Upper lobe of left lung (tissue), 6 donors: ENCODE measurements at places on chromosomes 4 and X. TPM values are rescaled to one million over a fixed set of nuclear protein-coding genes. Genes with fewer than 3 reads are reported as not detected.

The ZFP42 gene
- total RNA-seq = 0.40 TPM

The RAB41 gene
- total RNA-seq = not detected

The IL13RA2 gene
- total RNA-seq = 1.0 TPM

The ADAMTS3 gene
- total RNA-seq = 5.2 TPM

The GNRHR gene
- not detected for total RNA-seq

- H3K4me1 ChIP-seq = no peaks in the 10 kb centered on the region
- no peak for DNase-seq
- H3K27ac ChIP-seq = no peak overlapping the region
- no peak overlapping the region for H3K4me3 ChIP-seq
These were observed 271.5 kb downstream of the NR3C2 start for GRCh38 chr4:148170408-148171365.

GRCh38 chrX:67558267-67558666, 14.4 kb downstream of the AR start:
- no peak overlapping the region for H3K4me3 ChIP-seq
- H3K4me1 ChIP-seq = no peaks in the 10 kb centered on the region
- no peak for DNase-seq
- H3K36me3 ChIP-seq = no peaks in the 10 kb centered on the region
- no peaks in the 10 kb centered on the region for H3K27me3 ChIP-seq

GRCh38 chr4:38306482-38307071, 346.4 kb downstream of the PTTG2 start:
- no peak for DNase-seq
- no peak overlapping the region for H3K4me3 ChIP-seq
- H3K4me1 ChIP-seq = no peaks in the 10 kb centered on the region
- no peaks in the 10 kb centered on the region for H3K36me3 ChIP-seq

DNA sequence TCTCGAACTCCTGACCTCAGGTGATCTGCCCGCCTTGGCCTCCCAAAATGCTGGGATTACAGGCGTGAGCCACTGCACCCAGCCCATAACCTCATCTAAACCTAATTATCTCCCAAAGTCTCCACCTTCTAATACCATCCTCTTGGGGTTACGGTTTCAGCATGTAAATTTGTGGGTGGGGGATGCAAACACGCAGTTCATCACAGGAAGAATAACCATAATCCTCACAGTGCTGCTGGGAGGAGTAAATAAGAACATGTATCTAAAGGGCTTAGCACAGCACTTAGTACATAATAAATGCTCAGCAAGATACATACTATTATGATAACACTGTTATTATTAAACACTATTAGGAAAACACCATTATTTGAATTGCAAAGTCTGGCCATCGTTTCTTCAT, 116.4 kb downstream of the CORIN start:
- DNase-seq = no peak
- no peaks in the 10 kb centered on the region for H3K27me3 ChIP-seq
- H3K36me3 ChIP-seq = no peaks in the 10 kb centered on the region
- no peak overlapping the region for H3K4me3 ChIP-seq

DNA sequence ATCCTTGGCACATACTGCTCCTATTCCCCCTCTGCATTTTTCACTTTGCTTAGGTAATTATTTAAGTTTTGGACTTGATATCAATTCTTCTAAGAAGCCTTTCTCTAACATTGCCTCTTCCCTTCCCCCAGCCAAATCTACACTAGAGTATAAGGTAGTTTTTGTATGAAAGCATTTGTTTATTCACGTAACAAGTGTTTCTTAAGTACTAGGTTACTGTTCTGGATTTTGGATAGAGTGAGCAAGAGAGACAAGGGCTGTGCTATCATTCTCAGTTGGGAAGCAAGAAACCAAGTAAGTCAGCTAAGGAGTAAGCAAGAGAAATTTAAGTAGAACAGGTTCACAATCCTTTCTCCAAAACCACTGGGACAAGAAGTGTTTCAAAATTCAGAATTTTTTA, 55.9 kb upstream of the HHIP start:
- no peak for DNase-seq
- no peak overlapping the region for H3K27ac ChIP-seq
- H3K4me1 ChIP-seq = no peaks in the 10 kb centered on the region
- no peaks in the 10 kb centered on the region for H3K36me3 ChIP-seq
- H3K4me3 ChIP-seq = no peak overlapping the region
- no peaks in the 10 kb centered on the region for H3K27me3 ChIP-seq

DNA sequence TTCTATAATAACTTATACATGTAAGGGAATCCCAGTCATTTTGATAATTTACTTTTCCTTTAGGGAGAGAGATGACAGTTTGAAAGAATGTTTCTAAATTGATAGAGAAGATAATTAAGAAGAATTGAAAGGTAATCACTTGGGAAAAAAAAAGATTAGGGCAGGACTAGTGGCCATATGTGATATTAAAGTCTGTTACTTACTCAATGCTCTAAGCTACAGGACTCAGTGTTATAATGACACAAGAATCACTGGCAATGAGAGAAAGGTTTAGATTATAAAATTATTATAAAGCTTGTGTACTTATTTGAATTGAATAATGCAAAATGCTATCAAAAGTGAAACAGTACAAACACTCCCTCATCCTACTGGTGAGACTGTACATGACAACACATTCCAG, 265.3 kb downstream of the BANK1 start:
- no peak overlapping the region for H3K4me3 ChIP-seq
- H3K4me1 ChIP-seq = no peaks in the 10 kb centered on the region
- H3K27me3 ChIP-seq = no peaks in the 10 kb centered on the region
- no peaks in the 10 kb centered on the region for H3K36me3 ChIP-seq
- H3K27ac ChIP-seq = no peak overlapping the region

DNA sequence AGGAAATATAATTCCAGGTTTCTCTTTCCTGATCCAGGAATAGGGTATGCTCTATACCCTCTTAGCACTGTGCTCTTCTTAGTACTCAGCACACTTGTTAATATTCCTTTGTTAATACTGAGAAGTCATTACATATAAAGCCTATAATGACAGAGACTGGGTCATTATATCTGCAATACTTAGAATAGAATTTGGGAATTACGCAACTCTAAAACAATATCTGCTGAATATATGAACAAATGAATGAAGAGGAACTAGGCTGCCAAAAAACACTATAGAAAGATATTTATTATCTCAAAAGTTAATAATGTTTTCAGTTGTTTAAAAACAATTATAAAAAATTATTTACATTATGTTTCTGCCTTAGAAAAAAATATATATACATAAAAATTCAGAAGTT, 36.4 kb upstream of the ANKRD50 start:
- no peak overlapping the region for H3K27ac ChIP-seq
- DNase-seq = no peak
- no peak overlapping the region for H3K4me3 ChIP-seq

DNA sequence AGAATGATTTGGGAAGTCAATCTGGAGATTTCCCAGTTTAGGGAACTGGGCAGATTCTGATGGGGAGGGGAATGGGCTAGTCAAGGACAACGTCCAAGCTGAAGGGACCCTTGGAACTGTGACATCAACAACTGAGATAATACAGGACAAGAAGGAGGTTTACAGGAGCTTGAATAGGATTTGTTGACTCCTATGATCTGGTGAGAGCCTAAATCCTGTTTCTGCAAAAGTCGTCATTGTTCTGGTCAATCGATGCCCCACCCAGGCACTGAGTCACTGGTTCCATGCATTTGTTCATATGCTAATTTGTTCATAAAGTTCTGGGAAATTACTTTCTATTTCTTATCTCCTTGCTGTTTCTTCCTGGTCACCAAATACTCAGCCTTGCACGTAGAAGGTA, 15.3 kb upstream of the PDGFRA start:
- no peak overlapping the region for H3K4me3 ChIP-seq
- H3K36me3 ChIP-seq = no peaks in the 10 kb centered on the region
- no peak for DNase-seq
- H3K27ac ChIP-seq = no peak overlapping the region

GRCh38 chr4:684623-685327, 4.2 kb downstream of the SLC49A3 start:
- H3K36me3 ChIP-seq = no peaks in the 10 kb centered on the region
- H3K27me3 ChIP-seq = no peaks in the 10 kb centered on the region
- peak; percentile 75 for DNase-seq

- peak overlapping the region; percentile 43 for H3K27ac ChIP-seq
These were observed 7.5 kb downstream of the HADH start for GRCh38 chr4:107996949-107997788.

GRCh38 chrX:10496345-10496965, 123.9 kb downstream of the MID1 start:
- no peak overlapping the region for H3K27ac ChIP-seq
- no peaks in the 10 kb centered on the region for H3K27me3 ChIP-seq
- H3K4me1 ChIP-seq = no peaks in the 10 kb centered on the region

DNA sequence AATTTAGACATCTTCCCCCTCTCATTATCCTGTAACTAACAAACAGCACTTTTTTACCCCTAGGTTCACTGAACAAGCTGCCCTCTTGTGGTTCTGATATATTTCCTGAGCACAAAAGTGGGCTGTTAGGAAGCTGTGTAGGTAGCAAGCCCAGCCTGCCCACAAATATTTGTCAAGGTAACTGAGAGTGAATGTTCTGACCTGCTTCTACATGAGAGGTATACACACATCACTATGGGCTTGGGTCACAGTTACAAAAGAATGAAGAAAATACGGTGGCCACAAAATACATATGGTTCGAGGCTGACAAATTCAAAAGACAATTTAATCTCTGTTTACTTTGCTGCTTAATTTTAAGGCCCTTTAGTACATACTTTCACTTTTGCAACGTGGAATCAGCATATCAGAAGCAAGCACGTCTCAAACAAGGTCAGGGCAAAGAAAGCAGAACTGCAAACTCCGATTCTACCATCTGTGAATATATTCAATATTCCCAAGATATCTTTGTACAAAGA, 78.7 kb downstream of the RBM47 start:
- no peaks in the 10 kb centered on the region for H3K36me3 ChIP-seq
- H3K27me3 ChIP-seq = no peaks in the 10 kb centered on the region
- H3K27ac ChIP-seq = peak overlapping the region; percentile 82

DNA sequence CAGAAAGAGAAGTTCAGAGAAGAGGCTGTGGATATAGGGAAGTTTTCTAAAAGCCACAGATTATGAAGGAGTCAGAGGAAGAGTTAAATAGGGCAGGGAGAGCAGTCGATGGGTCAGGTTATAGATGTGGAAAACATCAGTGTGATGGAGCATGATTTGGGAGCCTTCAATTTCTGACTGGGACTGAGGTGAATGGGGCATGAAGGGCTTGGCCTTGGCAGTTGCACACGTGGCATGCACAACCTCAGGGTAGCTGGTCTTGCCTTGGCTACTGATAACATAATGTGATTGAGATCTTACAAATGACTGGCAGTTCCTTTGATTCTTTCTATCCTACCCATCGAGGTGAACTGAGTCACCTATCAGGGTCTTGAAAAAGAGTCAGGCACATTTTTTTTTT, 59.7 kb downstream of the AFM start:
- no peaks in the 10 kb centered on the region for H3K36me3 ChIP-seq
- no peaks in the 10 kb centered on the region for H3K27me3 ChIP-seq
- no peak overlapping the region for H3K4me3 ChIP-seq

DNA sequence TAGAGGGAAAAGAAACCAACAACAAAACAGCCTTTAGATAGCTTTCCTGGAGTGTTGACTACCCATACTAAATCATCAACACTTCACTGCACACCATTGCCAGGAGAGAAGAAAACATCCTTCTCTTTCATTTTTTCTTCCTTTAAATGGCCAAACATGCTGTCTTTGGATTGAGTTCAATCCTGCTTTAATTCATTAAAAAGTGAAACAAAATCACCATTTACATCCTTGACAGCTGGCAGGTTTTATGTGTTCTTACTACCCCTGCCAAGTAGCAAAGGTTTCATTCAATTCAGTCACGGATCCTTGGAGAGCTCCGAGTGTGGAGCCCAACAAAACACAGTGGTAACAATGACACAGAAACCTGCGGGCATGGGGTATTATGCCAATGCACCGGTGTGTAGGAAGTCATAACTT, 568.3 kb downstream of the ANKRD50 start:
- no peaks in the 10 kb centered on the region for H3K36me3 ChIP-seq
- H3K4me3 ChIP-seq = no peak overlapping the region
- H3K27me3 ChIP-seq = no peaks in the 10 kb centered on the region
- H3K4me1 ChIP-seq = no peaks in the 10 kb centered on the region
- no peak for DNase-seq

- no peak overlapping the region for H3K4me3 ChIP-seq
- no peak overlapping the region for H3K27ac ChIP-seq
- DNase-seq = no peak
These were observed 120.5 kb upstream of the MAP9 start for GRCh38 chr4:155497306-155497705.

GRCh38 chr4:127143460-127144195, 489.1 kb upstream of the INTU start:
- no peak overlapping the region for H3K4me3 ChIP-seq
- no peak overlapping the region for H3K27ac ChIP-seq
- no peak for DNase-seq
